ENCODE measurements at places on chromosomes 5 and 9.

GRCh38 chr5:61600123-61600444 lies 268.0 kb downstream of the ZSWIM6 start:
- no peak for DNase-seq

DNA sequence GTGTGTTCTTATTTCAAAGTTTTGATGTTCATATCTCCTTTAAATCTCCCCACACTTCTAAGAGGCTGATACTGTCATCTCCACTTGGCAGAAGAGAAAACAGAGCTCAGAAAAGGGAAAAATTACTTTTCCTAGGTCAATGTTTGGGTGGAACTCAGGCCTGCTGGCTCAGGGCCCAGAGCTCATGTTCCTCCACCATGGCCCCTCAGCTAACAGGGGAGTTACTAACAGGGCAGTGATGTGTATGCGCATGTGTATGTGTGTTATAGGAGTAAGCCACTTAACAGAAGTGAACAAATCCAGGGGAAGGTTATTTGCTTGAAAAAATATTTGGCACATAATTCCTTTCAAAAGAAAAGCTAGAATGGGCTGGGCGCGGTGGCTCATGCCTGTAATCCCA lies 2.5 kb downstream of the C1QTNF2 start:
- DNase-seq = no peak

- DNase-seq = no peak
These were observed 2125.8 kb upstream of the WWC1 start for GRCh38 chr5:166165596-166165995.

- peak; percentile 25 for DNase-seq
These were observed 40.8 kb upstream of the SPATA31C2 start for GRCh38 chr9:88179062-88179521.

DNA sequence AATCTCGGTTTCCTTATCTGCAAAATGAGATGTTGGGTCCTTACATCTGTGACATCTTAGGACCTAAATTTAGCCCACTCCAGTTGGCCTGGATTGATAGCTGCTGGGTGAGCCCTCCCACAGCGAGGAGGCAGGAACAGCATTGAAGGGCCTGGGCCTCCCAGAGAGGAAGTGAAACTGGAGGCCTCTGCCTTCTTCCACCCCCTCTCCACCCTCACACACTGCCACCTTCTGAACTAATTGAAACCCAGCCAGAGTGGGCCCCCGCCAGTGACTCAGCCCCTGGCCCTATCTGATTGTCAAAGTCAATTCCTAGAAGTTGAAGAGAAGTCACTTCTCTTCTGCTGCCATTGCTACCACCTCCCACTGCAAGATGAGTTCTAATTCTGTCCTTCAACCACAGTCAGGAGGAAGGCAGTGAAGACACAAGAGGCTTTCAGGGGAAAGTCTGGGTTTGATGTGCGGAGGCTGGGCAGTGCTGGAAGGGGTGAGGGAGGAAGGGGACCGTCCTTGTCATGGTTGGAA lies 55.2 kb upstream of the NEK6 start:
- no peak for DNase-seq

Data from naive thymus-derived CD8-positive, alpha-beta T cell (primary cell).